ENCODE measurements at places on chromosomes 16 and 17.
A peak's percentile ranks its signal among the peaks of the same experiment; 100 is the strongest.

DNA sequence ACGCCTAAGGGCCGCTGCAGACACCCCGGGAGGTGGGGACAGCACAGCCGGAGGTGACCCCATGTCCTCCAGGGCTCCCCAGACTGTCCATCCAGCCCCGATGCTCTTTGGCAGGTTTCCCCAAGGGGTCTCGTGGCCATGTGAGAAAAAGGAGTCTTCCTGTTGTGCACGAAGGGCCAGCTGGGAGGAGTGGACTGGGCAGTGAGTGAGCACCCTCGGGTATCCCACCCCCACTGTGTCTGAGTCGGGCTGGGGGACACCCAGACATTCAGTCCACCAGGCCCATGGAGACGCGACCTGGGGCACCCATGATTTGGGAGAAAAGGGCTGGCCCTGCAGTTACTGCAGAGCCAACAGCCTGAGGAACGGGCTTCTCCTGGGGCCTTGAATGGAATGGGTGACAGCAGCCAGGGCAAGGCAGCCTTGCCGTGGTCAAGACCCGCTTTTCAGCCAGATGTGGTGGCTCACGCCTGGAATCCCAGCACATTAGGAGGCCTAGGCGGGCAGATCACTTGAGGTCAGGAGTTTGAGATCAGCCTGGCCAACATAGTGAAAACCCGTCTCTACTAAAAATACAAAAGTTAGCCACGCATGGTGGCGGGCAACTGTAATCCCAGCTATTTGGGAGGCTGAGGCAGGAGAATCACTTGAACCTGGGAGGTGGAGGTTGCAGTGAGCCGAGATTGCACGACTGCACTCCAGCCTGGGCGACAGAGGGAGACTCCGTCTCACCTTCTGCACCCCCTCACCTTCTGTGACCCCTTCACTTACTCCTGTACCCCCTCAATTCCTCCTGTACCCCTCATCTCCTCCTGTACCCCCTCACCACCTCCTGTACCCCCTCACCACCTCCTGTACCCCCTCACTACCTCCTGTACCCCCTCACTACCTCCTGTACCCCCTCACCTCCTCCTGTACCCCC, 24.1 kb upstream of the CAPN15 start:
- no peak for DNase-seq

- peak; percentile 39 for DNase-seq
Observed at GRCh38 chr17:32609085-32609484, 122.3 kb downstream of the CDK5R1 start.

DNA sequence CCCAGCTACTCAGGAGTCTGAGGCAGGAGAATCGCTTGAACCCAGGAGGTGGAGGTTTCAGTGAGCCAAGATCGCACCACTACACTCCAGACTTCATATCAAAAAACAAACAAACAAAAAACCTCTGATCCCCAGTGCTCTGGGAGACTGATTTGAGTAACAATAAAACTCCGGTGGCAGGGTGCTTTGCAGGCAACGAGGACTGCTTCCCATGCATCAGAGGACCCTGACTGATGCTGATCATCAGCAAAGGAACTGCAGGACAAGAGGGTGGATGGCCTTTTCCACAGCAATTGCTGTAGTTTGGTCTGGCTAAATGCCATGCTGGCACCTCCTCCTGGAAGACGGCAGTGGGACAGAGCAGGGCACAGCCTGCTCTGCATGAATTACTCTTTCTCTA, 6.4 kb upstream of the SLC39A11 start:
- no peak for DNase-seq

- DNase-seq, result no peak
Observed at GRCh38 chr16:84312783-84313382, 18.2 kb downstream of the WFDC1 start.

- DNase-seq, result no peak
Observed at GRCh38 chr16:68948230-68948910, 105.0 kb downstream of the TANGO6 start.

GRCh38 chr16:85863384-85863774, 35.6 kb upstream of the IRF8 start:
- no peak for DNase-seq

All from stimulated activated CD8-positive, alpha-beta memory T cell treated with anti-CD3 and anti-CD28 coated beads, Interleukin-2, amount 100 ng/mL, for 1 hour (primary cell).